ENCODE measurements at places on chromosomes 4 and X.

DNA sequence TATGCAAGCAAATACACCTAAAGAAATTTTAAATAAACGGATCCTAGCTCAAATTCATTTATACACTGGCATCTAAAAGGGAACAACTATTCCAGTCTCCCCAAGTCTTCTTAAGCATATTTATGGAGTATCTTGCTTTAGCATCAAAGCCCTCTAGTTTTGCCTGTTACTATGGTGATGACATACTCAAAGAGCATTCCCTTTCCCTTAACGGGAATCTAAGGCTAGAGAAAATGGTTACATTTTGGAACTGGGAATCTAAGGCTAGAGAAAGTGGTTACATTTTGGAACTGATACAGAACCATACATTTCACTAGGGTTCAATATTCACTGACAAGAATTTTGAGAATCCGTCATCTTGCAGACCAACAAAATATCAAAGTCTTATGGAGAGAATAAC is 271.2 kb downstream of the CHIC1 start:
- no peaks in the 10 kb centered on the region for H3K27me3 ChIP-seq
- H3K4me3 ChIP-seq: no peak overlapping the region
- H3K36me3 ChIP-seq: peaks cover 4% of the 10 kb centered on the region
- DNase-seq: no peak
- no peaks in the 10 kb centered on the region for H3K4me1 ChIP-seq
- no peak overlapping the region for H3K27ac ChIP-seq

- peak within 1 kb of the TSS; percentile 84 for H3K4me3 ChIP-seq
- DNase-seq: peak; percentile 97
- no peaks in the 10 kb centered on the region for H3K27me3 ChIP-seq
- peaks cover 34% of the 10 kb centered on the region for H3K4me1 ChIP-seq
- no peaks in the 10 kb centered on the region for H3K36me3 ChIP-seq
These were observed at the start of gene MAEA for GRCh38 chr4:1289207-1290164. Gene MAEA, plus strand, starts transcription at chr4:1289891. Its CDS starts 23 bp downstream, at chr4:1289914.

- DNase-seq: no peak
- no peaks in the 10 kb centered on the region for H3K4me1 ChIP-seq
These were observed 168.1 kb downstream of the VSIG4 start for GRCh38 chrX:65871671-65872311.

- H3K36me3 ChIP-seq: no peaks in the 10 kb centered on the region
- no peak overlapping the region for H3K27ac ChIP-seq
- peaks cover 7% of the 10 kb centered on the region for H3K4me1 ChIP-seq
- H3K27me3 ChIP-seq: no peaks in the 10 kb centered on the region
- H3K4me3 ChIP-seq: peak overlapping the region; percentile 6
These were observed 5.4 kb downstream of the SULT1B1 start for GRCh38 chr4:69754926-69755580.

- no peaks in the 10 kb centered on the region for H3K36me3 ChIP-seq
- H3K4me1 ChIP-seq: no peaks in the 10 kb centered on the region
- H3K4me3 ChIP-seq: no peak overlapping the region
- no peak overlapping the region for H3K27ac ChIP-seq
- no peaks in the 10 kb centered on the region for H3K27me3 ChIP-seq
- DNase-seq: no peak
These were observed 63.8 kb downstream of the DLG3 start for GRCh38 chrX:70508296-70508911.

GRCh38 chr4:7168106-7168505 is 24.2 kb upstream of the SORCS2 start:
- no peak overlapping the region for H3K4me3 ChIP-seq
- H3K36me3 ChIP-seq: no peaks in the 10 kb centered on the region
- H3K27me3 ChIP-seq: no peaks in the 10 kb centered on the region
- no peaks in the 10 kb centered on the region for H3K4me1 ChIP-seq
- no peak overlapping the region for H3K27ac ChIP-seq
- peak; percentile 19 for DNase-seq

GRCh38 chr4:153543351-153543750 is 77.2 kb downstream of the TMEM131L start:
- no peaks in the 10 kb centered on the region for H3K27me3 ChIP-seq
- no peak overlapping the region for H3K4me3 ChIP-seq
- peaks cover 13% of the 10 kb centered on the region for H3K4me1 ChIP-seq
- DNase-seq: no peak
- peak overlapping the region; percentile 4 for H3K27ac ChIP-seq
- H3K36me3 ChIP-seq: no peaks in the 10 kb centered on the region

DNA sequence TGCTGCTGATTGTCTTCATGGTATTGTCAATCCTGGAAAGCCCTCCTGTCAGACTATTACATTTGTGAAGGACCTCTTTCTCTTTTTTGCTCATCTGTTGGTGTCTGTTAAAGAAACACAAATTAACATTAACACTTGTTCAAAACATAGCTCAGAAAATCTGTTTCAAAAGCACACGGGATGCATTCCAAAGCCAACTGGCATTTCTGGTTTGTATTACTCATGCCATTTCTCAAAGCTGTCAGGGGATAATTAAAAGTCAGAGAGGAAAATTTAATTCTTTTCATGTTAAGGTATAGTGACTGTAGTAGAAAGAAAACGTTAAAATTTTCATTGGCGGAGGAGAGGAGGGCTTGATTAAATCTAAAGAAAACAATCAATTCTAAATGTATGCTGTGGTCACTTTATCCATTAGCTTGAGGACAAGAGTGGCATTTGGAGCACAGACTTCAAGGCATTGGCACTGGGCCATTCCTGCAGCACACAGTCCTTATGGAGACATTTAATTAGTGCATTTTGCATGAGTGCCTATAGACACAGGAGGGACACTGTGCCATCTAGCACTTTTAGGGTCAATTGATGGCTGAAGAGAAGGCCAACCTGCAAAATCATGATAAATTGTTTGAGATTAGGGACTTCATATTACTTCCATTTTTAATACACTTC is 21.2 kb upstream of the GLRA2 start:
- H3K27me3 ChIP-seq: no peaks in the 10 kb centered on the region
- no peaks in the 10 kb centered on the region for H3K36me3 ChIP-seq
- no peak overlapping the region for H3K4me3 ChIP-seq
- H3K4me1 ChIP-seq: no peaks in the 10 kb centered on the region
- no peak for DNase-seq
- H3K27ac ChIP-seq: no peak overlapping the region

DNA sequence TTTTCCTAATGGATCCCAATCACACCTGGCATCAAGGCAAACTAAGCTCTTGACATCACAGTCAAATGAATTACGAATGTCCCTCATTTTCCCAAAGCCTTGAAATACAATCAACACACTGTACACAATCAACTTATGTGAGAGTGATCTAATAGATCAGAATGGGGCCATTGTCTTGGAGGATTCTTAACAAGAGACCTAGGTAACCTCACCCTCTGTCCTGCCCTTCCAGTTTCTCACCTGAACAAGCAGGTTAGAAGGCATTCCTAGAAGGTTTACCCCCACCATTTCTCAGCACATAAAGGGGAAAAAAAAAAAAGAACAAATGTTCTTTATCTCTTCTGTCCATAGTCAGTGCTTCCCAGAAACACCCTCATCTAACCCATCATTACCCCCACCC is 6.3 kb downstream of the SLC39A8 start:
- H3K27me3 ChIP-seq: no peaks in the 10 kb centered on the region
- no peak overlapping the region for H3K4me3 ChIP-seq
- no peak for DNase-seq
- H3K36me3 ChIP-seq: no peaks in the 10 kb centered on the region
- peaks cover 3% of the 10 kb centered on the region for H3K4me1 ChIP-seq
- H3K27ac ChIP-seq: no peak overlapping the region

GRCh38 chr4:4666693-4667621 is 125.1 kb upstream of the STX18 start:
- no peaks in the 10 kb centered on the region for H3K27me3 ChIP-seq
- H3K36me3 ChIP-seq: no peaks in the 10 kb centered on the region
- no peak overlapping the region for H3K4me3 ChIP-seq
- DNase-seq: no peak
- H3K27ac ChIP-seq: no peak overlapping the region
- H3K4me1 ChIP-seq: no peaks in the 10 kb centered on the region

DNA sequence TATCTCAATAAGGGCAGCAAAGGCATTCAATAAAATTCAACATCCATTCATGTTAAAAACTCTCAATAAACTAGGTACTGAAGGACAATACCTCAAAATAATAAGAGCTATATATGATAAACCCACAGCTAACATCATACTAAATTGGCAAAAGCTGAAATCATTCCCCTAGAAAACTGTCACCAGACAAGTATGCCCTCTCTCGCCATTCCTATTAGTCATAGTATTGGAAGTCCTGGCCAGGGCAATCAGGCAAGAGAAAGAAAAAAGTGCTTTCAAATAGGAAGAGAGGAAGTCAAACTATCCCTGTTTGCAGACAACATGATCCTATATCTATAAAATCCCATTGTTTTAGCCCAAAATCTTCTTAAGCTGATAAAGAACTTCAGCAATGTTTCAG is 116.8 kb downstream of the TENT5D start:
- H3K27ac ChIP-seq: no peak overlapping the region
- no peaks in the 10 kb centered on the region for H3K27me3 ChIP-seq
- H3K4me1 ChIP-seq: no peaks in the 10 kb centered on the region
- H3K4me3 ChIP-seq: no peak overlapping the region
- DNase-seq: no peak

GRCh38 chr4:74366367-74366911 is 1.5 kb downstream of the EREG start:
- H3K27me3 ChIP-seq: peaks cover 12% of the 10 kb centered on the region
- H3K27ac ChIP-seq: no peak overlapping the region
- H3K36me3 ChIP-seq: no peaks in the 10 kb centered on the region

- DNase-seq: no peak
- no peak overlapping the region for H3K27ac ChIP-seq
- no peaks in the 10 kb centered on the region for H3K27me3 ChIP-seq
- H3K36me3 ChIP-seq: no peaks in the 10 kb centered on the region
- no peaks in the 10 kb centered on the region for H3K4me1 ChIP-seq
These were observed 412.2 kb downstream of the PPP3CA start for GRCh38 chr4:100935090-100935489.

DNA sequence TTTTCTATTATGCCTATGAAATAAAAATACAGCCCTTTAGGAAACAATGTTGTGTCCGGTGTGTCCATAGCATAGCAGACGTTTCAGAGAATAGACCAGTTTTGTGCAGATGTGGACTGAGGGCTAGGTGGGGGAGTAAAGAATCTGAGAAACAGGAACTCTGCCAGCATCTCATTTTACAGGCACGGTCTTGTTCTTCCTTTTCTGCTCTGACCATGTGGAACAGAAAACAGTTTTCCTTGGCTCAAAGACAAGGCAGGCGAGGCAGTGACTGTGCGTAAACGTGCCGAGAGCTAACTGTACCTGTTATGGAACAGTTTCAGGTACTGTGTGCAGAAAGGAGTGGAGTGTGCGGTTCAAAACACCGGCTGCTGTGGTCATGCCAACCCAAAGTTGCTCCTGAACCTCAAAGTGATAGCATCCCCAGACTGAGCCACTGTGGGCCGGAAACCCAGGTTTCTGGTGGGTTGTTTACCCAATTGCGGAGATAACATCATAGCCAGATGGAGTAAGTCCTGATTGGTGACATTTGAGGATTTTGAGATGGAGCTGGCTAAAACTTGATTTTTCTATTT is 20.2 kb downstream of the CNGA2 start:
- H3K27me3 ChIP-seq: no peaks in the 10 kb centered on the region
- DNase-seq: no peak
- no peak overlapping the region for H3K4me3 ChIP-seq

GRCh38 chr4:87093443-87094123 is 126.8 kb downstream of the KLHL8 start:
- H3K4me1 ChIP-seq: peaks cover 24% of the 10 kb centered on the region
- H3K4me3 ChIP-seq: no peak overlapping the region
- no peaks in the 10 kb centered on the region for H3K36me3 ChIP-seq
- no peaks in the 10 kb centered on the region for H3K27me3 ChIP-seq
- DNase-seq: peak; percentile 37

- no peaks in the 10 kb centered on the region for H3K36me3 ChIP-seq
- H3K4me1 ChIP-seq: no peaks in the 10 kb centered on the region
- H3K27ac ChIP-seq: no peak overlapping the region
- no peaks in the 10 kb centered on the region for H3K27me3 ChIP-seq
These were observed 167.5 kb upstream of the BOD1L1 start for GRCh38 chr4:13794819-13795565.

DNA sequence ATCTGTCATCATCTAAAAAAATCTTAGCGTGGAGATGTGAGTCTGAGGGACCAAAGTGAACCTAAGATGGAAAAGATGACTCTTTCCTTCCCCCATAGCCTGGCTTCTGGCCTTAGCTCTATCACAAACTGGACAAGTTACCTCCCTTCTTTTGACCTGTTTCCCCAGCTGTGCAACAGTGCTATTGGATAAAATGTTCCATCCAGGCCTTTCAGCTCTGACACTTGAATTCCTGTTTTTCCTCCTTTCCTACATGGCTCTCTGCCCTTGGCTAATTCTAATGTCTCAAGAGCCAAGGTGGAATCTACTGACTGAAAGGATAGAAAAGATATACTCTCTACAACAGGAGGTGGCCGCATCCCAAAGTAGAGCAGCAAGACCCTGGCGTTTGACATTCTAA is 84.5 kb upstream of the ARHGEF9 start:
- no peaks in the 10 kb centered on the region for H3K27me3 ChIP-seq
- no peak overlapping the region for H3K4me3 ChIP-seq
- no peak for DNase-seq
- no peaks in the 10 kb centered on the region for H3K36me3 ChIP-seq
- H3K27ac ChIP-seq: no peak overlapping the region

- H3K27ac ChIP-seq: peak overlapping the region; percentile 16
- H3K36me3 ChIP-seq: no peaks in the 10 kb centered on the region
- no peak overlapping the region for H3K4me3 ChIP-seq
These were observed 61.6 kb downstream of the SAT1 start for GRCh38 chrX:23844502-23845138.

GRCh38 chrX:110317061-110317819 is 645 bp downstream of the AMMECR1 start:
- H3K4me1 ChIP-seq: no peaks in the 10 kb centered on the region
- DNase-seq: peak; percentile 66
- no peaks in the 10 kb centered on the region for H3K27me3 ChIP-seq
- peak overlapping the region; percentile 62 for H3K4me3 ChIP-seq

DNA sequence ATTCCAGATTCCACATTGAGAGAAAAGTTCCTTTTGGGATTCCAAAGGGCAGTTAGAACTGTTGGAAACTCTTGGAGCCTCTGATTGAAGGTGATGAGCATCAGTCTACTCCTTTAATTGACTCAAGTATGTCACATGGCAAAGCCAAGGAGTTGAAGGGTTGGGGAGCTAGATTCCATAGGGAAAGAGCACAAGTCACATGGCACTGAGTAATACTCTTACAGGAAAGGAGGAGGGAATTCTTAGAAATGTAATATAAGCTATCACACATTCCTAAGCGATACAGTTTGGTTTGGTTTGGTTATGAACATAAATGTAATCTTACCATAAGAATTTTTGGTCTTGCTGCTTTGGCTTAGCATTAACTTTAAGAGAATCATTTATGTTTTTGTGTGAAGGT is 15.7 kb downstream of the SPCS3 start:
- H3K4me1 ChIP-seq: no peaks in the 10 kb centered on the region
- DNase-seq: no peak
- no peak overlapping the region for H3K4me3 ChIP-seq

GRCh38 chrX:143435916-143436315 is 81.4 kb downstream of the SPANXN3 start:
- H3K27me3 ChIP-seq: no peaks in the 10 kb centered on the region
- no peaks in the 10 kb centered on the region for H3K4me1 ChIP-seq
- no peaks in the 10 kb centered on the region for H3K36me3 ChIP-seq
- H3K4me3 ChIP-seq: no peak overlapping the region
- DNase-seq: no peak

GRCh38 chrX:43676971-43677572 is 21.0 kb downstream of the MAOA start:
- no peaks in the 10 kb centered on the region for H3K27me3 ChIP-seq
- peak overlapping the region; percentile 33 for H3K27ac ChIP-seq
- peaks cover 8% of the 10 kb centered on the region for H3K4me1 ChIP-seq
- no peak overlapping the region for H3K4me3 ChIP-seq

- no peaks in the 10 kb centered on the region for H3K4me1 ChIP-seq
- H3K36me3 ChIP-seq: no peaks in the 10 kb centered on the region
- H3K4me3 ChIP-seq: no peak overlapping the region
- no peak for DNase-seq
- no peak overlapping the region for H3K27ac ChIP-seq
These were observed 67.9 kb upstream of the STK26 start for GRCh38 chrX:131955099-131955777.
